Skeletal muscle cell (primary cell): ENCODE measurements at places on chromosomes 7 and 10.

GRCh38 chr10:64444163-64444562, 923.0 kb downstream of the REEP3 start:
- no peak for DNase-seq

GRCh38 chr7:66348531-66348930, 143.4 kb downstream of the TPST1 start:
- DNase-seq: no peak

GRCh38 chr7:141916099-141916498, at the start of gene OR9A4:
Gene OR9A4 (plus strand): TSS chr7:141916399. CDS start chr7:141918876, 2,477 bp downstream.
- no peak for DNase-seq

GRCh38 chr7:34327681-34328080, 330.3 kb upstream of the NPSR1 start:
- DNase-seq: no peak

GRCh38 chr10:21527598-21528235, 2.2 kb upstream of the SKIDA1 start:
- no peak for DNase-seq

DNA sequence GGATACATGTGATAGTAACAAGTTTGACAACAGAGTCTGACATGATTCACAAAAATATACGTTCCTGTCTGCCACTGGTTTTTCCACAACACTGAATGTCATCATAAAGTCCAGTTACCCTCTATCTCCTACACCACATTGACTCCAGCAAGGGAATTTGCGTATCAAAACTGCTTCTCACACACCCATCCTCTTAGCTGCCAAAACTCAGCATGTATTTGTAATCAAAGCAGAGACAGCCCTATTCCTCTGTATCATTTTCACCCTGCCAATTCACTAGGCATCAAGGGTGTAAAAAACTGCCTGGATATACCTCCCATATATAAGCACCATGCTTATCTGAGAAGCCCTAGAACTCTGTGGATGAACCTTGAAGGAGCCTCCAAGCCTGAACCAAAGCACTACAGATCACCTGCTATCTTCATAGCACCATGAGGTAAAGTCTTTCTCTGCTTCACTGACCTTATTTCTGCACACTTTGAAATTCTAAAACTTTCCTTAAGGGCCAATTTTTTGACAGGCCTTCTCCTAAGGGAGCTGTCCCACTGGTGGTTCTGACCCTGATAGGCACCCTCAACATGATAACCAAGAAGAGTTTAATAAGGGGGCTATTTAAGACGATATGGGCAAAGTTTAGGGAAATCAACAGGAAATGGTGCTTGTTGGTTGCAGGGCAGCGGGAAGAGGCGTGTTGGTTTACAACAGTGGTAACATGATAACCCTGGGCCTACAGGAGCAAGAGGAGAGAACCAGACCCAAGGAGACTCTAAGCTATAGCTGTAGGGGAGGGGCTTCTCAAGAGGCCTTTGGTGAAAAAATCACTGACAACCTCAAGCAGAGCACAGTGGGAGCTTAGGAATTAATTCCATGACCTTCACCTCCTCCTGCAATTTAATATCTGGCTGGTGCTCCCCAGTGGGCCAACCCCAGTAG, at the start of gene IFIT1B:
TSS of gene IFIT1B (plus strand) at position 352 of the 933 bp plus-strand sequence. CDS start at position 432, 80 bp downstream.
- no peak for DNase-seq

DNA sequence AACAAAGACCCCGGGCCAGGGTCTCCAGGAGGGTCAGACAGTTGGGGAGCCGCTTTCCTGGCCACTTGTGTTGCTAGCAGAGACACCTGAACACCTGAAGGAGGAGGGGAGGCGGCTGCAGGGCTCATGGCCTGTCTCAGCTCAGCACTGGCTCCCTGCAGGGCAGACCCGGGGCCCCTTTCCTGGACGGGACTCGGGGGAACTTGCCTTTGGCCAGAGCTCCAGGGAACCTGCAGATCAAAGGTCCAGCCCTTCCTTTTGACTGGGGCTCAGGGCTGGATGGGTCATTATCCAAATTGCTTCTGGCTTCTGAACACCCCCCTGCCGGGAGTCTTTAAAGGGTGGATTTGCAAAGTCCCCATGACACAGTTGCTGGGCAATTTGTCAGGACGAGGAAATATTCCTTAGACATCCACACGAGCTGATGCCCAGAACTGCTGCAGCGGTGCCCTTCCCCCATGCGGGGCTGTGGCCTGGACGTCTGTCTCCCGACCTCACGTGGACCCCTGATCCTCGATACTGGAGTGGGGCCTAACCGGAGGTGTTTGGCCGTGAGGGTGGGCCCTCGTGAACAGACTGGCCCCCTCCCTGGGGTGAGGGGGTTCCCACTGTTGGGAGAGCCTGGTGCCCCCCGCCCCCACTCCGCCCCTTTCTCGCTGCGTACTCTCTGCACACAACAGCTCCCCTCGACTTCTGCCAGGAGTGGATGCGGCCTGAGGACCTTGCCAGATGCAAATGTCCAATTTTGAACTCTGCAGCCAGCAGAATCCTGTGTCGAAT, 194.3 kb downstream of the ELFN1 start:
- no peak for DNase-seq

DNA sequence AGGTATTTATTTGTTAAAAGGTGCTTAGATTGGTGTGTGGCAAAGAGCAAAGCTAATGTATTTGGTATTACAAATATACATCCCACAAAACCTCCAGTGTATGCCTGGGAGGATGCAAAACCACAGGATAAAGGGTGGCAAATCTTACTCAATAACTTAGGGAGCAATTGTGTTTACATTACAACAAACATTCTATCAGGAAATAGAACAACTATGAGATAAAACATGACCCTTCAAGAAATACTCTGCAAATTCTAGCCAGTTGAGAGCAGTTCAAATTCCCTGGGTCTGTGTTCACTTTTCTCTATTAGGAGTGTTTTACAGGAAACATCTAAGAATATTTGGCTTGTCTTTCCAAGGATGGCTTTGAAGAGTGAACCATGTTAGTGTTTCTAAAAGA, 64.9 kb downstream of the CUL1 start:
- DNase-seq: no peak
